Pancreas (tissue), 10 donors: ENCODE measurements at places on chromosomes 16 and 17. TPM values are rescaled to one million over a fixed set of nuclear protein-coding genes. Genes with fewer than 3 reads are reported as not detected.

Gene PDILT
- total RNA-seq: not detected

Gene KRT25
- total RNA-seq: not detected

Gene SKAP1
- total RNA-seq: 2.1 TPM

Gene CCDC144A
- 10.3 TPM for total RNA-seq

Gene PLXDC1
- 1.4 TPM for total RNA-seq

DNA sequence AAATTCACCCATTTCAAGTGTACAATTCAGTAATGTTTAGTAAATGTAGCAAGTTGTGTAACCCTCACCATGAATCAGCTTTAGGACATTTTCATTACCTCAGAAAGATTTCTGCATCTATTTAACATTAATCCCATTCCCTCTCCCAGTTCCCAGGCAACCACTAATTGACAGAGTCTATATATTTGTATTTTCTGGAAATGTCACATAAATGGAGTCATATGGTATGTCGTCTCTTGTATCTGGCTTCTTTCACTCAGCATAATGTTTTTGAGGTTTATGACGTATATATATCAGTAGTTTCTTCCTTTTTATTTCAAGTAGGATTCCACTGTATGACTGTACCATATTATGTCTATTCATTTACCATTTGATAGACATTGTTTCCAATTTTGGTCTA is 199.8 kb downstream of the CYB561 start:
- H3K27me3 ChIP-seq: no peaks in the 10 kb centered on the region
- no peaks in the 10 kb centered on the region for H3K36me3 ChIP-seq
- no peak overlapping the region for H3K4me3 ChIP-seq
- H3K4me1 ChIP-seq: peaks cover 8% of the 10 kb centered on the region

GRCh38 chr17:11780621-11781020 is 182.4 kb downstream of the DNAH9 start:
- DNase-seq: no peak
- no peaks in the 10 kb centered on the region for H3K36me3 ChIP-seq
- H3K27ac ChIP-seq: no peak overlapping the region
- H3K27me3 ChIP-seq: no peaks in the 10 kb centered on the region
- no peaks in the 10 kb centered on the region for H3K4me1 ChIP-seq

DNA sequence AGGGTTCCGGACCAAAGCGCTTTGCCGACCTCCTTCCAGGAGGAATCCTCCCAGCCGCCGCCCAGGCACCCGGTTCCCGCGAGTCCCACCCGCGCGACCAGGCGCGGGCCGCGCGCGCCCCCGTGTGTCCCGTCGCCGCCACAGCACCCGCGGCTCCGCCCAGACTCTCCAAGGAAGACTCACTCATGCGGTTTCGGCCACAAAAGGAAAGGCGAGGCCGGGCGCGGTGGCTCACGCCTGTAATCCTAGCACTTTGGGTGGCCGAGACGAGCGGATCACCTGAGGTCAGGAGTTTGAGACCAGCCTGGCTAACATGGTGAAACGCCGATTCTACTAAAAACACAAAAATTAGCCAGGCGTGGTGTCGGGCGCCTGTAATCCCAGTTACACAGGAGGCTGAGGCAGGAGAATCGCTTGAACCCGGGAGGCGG is 3.5 kb upstream of the PKMYT1 start:
- no peaks in the 10 kb centered on the region for H3K27me3 ChIP-seq
- DNase-seq: peak; percentile 90
- H3K36me3 ChIP-seq: no peaks in the 10 kb centered on the region

DNA sequence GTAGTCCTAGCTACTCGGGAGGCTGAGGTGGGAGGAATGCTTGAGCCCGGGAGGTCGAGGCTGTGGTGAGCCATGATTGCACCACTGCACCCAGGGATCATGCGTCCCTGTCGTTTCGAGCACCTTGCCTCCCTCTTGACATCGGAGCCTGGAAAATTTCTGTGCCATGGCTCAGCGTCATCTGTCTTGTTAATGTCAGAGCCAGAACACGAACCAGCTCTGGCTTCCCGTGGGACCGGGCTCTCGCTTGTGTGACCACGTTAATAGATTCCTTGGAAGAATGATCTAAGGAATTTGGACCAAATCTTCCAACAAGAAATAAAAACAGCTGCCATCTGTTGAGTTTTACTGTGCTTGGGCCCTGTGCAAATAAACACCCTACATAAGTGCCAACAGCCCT is 117.7 kb downstream of the ABCC1 start:
- no peaks in the 10 kb centered on the region for H3K27me3 ChIP-seq
- no peak overlapping the region for H3K27ac ChIP-seq
- peaks cover 19% of the 10 kb centered on the region for H3K4me1 ChIP-seq
- no peak overlapping the region for H3K4me3 ChIP-seq

DNA sequence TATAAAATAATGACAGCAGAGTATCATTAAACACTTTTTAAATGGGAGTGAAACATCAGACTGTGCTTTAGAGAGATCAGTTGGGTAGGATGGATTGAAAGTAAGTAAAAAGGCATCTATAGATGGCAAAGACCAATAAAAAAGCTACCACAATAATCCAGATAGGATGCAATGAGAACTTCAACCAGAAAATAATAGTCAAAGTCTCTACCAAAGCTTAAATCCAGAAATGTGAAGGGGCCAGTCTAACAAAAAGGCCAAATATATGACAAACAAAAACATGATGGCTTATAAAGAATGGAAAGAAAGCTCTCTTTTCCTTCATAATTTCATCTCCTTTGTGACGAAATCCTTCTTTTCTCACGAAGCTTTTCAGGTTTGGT is 12.3 kb downstream of the KANSL1 start:
- H3K36me3 ChIP-seq: no peaks in the 10 kb centered on the region
- H3K4me1 ChIP-seq: peaks cover 49% of the 10 kb centered on the region
- H3K4me3 ChIP-seq: no peak overlapping the region
- DNase-seq: no peak
- H3K27ac ChIP-seq: no peak overlapping the region

GRCh38 chr17:27762527-27763305 is 37.6 kb downstream of the NOS2 start:
- no peaks in the 10 kb centered on the region for H3K27me3 ChIP-seq
- H3K4me3 ChIP-seq: no peak overlapping the region
- H3K36me3 ChIP-seq: no peaks in the 10 kb centered on the region

DNA sequence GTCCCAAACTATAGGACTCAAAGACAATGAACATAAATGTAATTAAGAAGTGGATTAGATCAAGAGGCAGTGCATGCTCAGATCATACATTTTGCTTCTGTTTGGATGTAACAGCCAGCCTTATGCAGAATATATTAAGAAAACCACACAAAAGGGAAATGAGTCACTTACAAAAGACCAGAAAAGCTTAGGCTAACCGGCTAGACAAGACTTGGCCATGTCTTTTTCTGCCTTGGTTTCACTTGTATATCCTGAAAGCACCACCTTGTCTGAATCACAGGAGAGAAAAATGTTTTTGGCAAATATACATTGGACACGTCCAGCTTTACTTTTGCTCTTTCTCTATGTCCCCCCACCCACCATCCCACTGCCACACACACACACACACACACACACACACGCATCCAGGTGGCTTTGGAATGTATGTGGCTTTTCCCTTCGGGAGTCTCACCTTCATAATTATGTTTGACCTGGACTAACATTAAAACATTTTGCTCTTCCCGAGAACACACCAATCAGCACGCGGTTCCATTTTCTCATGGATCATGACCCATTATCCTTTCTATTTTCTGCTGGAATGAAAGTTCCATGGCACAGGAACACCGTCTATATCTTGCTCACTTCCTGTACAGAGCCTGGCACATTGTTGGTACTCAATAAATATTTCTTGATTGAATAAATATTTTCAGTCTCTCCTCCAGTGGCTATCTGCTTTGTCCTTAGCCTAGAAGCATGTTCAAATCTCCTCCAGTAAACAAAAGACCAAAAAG is 64.6 kb downstream of the CDK5R1 start:
- H3K27ac ChIP-seq: no peak overlapping the region
- no peak overlapping the region for H3K4me3 ChIP-seq
- no peaks in the 10 kb centered on the region for H3K36me3 ChIP-seq
- H3K27me3 ChIP-seq: no peaks in the 10 kb centered on the region
- DNase-seq: no peak

GRCh38 chr17:82551779-82552457 is 32.4 kb downstream of the FOXK2 start:
- no peaks in the 10 kb centered on the region for H3K36me3 ChIP-seq
- no peak overlapping the region for H3K4me3 ChIP-seq
- no peak overlapping the region for H3K27ac ChIP-seq
- H3K4me1 ChIP-seq: peaks cover 38% of the 10 kb centered on the region

DNA sequence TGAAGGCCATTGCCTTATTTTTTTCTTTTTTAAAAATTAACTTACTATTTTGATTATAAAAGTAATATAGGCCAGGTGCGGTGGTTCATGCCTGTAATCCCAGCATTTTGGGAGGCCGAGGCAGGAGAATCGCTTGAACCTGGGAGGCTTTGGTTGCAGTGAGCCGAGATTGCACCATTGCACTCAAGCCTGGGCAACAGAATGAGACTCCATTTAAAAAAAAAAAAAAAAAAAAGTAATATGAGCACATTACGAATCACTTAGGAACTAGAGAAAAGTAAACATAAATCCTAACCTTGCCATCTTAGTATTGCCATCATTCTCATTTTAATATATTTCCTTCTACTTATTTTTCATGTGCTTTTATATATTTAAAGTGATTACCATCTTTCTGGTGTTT is 12.9 kb upstream of the TACO1 start:
- DNase-seq: no peak
- H3K4me1 ChIP-seq: no peaks in the 10 kb centered on the region
- no peak overlapping the region for H3K4me3 ChIP-seq
- H3K27ac ChIP-seq: no peak overlapping the region

- no peak overlapping the region for H3K27ac ChIP-seq
- H3K36me3 ChIP-seq: no peaks in the 10 kb centered on the region
- no peaks in the 10 kb centered on the region for H3K27me3 ChIP-seq
- H3K4me1 ChIP-seq: peaks cover 8% of the 10 kb centered on the region
These were observed 2.3 kb downstream of the TEDC2 start for GRCh38 chr16:2462031-2462866.

DNA sequence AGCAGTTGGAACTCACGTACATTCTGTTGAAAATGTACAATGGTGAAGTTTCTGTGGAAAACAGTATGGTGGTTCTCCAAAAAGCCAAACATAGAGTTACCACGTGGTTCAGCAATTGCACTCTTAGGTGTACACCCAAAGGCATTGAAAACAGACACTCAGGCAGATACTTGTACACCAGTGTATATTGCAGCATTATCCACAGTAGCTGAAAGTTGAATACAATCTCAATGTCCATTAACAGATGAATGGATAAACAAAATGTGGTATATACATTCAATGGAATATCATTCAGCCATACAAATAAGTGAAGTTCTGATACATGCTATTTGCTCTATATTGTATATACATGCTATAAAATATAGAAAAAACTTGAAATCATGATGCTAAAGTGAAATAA is 23.2 kb downstream of the TBX2 start:
- H3K4me1 ChIP-seq: no peaks in the 10 kb centered on the region
- no peaks in the 10 kb centered on the region for H3K36me3 ChIP-seq
- no peak for DNase-seq
- H3K4me3 ChIP-seq: no peak overlapping the region

- no peaks in the 10 kb centered on the region for H3K27me3 ChIP-seq
- peak overlapping the region; percentile 90 for H3K27ac ChIP-seq
- peaks cover 17% of the 10 kb centered on the region for H3K4me1 ChIP-seq
- DNase-seq: peak; percentile 60
- H3K4me3 ChIP-seq: peak overlapping the region; percentile 98
These were observed 1.2 kb downstream of the GRB2 start for GRCh38 chr17:75404223-75404730.

DNA sequence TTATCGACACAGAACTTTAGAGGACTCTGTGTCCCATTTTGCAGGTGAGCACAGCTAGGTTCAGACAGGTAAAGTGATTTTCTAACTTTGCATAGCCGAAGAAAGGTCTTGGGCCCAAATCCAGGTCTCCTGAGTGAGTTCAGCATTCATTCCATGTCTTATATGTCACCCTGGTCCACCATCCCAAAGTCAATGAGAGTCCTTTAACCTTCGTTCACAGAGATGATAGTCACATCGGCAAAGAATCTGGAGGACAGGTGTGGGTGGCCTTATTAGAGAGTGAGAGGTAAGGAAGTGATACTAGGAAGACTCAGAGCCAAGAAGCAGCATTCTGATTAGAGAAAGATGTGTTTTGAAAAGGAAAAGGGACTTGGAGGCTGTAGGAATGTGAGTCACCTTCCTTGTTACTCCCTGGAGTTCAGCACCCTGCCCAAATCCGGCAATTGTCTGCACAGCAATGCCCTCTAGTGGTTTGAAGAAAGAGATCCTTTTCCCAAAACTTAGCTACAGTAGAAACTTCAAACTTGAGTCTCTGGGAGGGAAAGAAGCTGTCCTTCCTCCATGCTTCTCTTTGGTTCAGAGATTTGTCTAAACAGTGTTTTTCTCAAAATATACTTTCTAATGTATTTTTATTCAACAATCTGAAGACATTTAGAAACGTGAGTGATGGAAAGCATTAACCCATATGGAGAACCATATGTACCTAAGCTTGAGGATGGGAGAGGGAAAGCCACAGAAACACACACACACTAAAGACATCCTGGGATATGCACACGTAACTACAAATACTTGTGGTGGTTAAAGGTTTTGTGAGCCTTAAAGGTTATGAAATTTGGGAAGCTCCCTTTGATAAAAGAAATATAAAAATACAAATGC is 96.4 kb upstream of the SHISA6 start:
- no peak overlapping the region for H3K4me3 ChIP-seq
- no peak overlapping the region for H3K27ac ChIP-seq
- no peaks in the 10 kb centered on the region for H3K36me3 ChIP-seq
- H3K4me1 ChIP-seq: no peaks in the 10 kb centered on the region
- no peaks in the 10 kb centered on the region for H3K27me3 ChIP-seq

DNA sequence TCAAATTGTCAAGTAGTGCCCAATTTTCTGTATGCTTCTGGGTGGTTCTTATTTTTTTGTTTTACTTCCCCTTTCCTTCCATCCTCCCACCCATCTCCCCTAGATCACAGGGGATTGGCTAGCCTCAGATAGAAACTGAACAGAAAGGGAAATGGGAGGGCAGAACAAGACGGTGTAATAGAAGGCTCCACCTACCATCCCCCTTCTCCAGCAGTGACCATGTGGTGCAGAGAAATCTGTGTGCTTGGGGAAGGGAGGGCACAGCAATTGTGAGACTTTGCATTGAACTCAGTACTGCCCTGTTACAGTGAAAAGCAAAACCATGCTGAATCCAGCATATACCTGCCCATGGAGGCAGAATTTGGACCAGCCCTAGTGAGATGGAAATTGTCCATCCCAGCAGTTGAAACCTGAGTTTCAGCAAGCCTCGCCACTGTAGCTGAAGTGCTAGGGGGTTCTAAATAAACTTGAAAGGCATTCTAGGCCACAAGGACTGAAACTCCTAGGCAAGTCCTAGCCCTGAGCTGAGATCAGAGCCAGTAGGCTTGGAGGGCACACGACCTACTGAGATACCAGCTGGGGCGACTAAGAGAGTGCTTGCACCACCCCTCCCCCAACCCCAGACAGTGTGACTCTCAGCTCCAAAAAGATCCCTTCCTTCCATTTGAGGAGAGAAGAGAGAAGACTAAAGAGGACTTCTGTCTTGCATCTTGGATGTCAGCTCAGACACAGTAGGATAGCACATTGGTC is 5.2 kb downstream of the SLFN11 start:
- H3K4me1 ChIP-seq: no peaks in the 10 kb centered on the region
- H3K27ac ChIP-seq: no peak overlapping the region
- H3K4me3 ChIP-seq: no peak overlapping the region
- H3K27me3 ChIP-seq: peaks cover 12% of the 10 kb centered on the region
- H3K36me3 ChIP-seq: no peaks in the 10 kb centered on the region

- no peaks in the 10 kb centered on the region for H3K36me3 ChIP-seq
- DNase-seq: no peak
- no peaks in the 10 kb centered on the region for H3K4me1 ChIP-seq
- no peak overlapping the region for H3K4me3 ChIP-seq
- H3K27me3 ChIP-seq: no peaks in the 10 kb centered on the region
These were observed 86.8 kb downstream of the RPTOR start for GRCh38 chr17:80631142-80632045.
